ENCODE measurements at places on chromosomes 12 and 14.

DNA sequence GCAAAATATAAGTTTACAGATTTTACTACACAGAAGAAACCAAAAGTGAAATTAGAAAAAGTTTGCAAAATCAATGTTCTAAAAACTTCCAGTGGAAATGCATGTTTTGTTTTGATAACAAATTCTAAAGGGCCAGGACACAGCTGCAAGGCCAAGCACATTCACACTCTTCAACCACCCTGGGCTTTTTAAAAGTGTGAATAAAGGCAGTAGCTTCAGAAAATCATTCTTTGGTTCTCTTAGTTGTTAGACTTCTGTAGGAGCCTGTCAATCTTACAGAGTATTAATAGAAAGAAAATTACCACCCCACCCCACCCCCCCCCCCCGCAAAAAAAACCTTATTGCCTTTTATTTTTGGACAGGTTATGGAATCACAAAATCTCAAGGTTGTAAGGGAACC is 105.2 kb upstream of the EGLN3 start:
- DNase-seq = no peak

GRCh38 chr12:1698720-1699119 is 7.8 kb downstream of the ADIPOR2 start:
- DNase-seq = no peak

- no peak for DNase-seq
Observed at GRCh38 chr14:45610318-45610717, 357.3 kb upstream of the MIS18BP1 start.

GRCh38 chr14:53306267-53306721 is 153.2 kb upstream of the DDHD1 start:
- peak; percentile 83 for DNase-seq

- DNase-seq = no peak
Observed at GRCh38 chr12:83084516-83085234, 398.0 kb downstream of the TMTC2 start.

- DNase-seq = peak; percentile 85
Observed at GRCh38 chr12:7092229-7092985, at the start of gene C1R. C1R (minus strand) TSS chr12:7092445; CDS start chr12:7092388, 57 bp downstream.

DNA sequence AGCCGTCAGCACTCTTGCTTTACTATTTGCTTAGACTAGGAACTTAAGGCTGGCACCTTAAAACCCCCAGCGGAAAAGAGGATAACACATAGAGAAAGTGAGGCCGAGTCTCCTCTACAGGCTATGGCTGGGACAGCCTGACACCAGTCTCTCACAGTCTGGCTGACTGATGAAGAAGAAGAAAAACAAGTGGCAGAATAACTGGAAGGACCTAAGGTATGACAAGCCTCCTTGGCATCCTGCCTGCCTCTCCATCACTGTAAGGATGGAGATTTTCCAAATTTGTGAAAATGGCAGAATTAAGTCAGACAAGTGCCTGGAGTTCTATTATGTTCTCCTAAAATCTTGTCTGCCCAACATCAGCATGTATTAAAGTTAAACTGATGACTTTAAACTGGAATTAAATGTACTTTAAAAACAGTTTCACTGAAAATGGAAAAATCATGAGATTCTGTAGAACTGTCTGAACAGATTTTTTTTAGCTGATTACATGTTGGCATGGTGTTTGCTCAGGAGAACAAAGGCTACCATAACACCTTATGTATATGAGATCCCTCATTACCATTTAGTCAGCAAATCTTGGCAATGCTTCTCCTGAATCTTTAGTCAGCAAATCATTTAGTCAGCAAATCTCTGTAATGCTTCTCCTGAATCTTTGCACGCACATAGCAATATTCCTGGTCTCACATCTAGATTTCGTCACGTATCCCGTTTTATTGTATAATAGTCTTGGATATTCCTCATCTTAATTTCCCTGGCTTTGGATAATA is 140.3 kb upstream of the AEBP2 start:
- no peak for DNase-seq

GRCh38 chr12:75853626-75854025 is 177.9 kb downstream of the PHLDA1 start:
- no peak for DNase-seq

DNA sequence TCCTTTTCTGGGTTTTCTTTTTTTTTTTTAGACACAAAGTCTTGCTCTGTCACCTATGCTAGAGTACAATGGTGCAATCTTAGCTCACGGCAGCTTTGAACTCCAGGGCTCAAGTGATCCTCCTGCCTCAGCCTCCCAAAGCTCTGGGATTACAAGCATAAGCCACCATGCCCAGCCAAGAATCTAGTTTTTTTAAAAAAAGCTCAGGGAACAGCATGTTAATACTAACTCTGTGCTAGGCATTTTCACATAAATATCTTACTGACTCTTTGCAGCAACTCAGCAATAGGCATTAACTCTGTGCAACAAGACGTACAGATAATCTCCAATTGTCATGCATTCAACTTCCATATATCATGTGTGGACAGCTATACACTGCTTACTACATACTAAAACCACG is 97.4 kb downstream of the LLPH start:
- DNase-seq = no peak

DNA sequence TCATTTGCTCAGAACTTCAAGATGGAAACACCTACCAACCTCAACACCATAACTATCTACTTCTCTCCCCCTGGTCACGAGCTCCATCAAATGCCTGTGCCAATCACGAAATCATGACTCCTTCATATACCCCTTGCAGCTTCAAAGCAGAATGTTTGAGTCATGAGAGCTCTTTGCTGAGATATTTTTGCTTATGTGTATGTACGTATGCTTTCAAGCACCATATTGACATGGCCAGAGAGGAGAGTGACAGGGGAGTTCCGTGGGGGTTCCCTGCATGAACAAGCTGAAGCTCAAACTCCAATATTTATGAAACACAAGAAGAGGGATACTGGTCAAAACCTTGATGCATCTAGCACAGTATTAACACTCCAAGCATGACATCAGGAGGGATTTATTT is 374.4 kb downstream of the DPF3 start:
- no peak for DNase-seq

DNA sequence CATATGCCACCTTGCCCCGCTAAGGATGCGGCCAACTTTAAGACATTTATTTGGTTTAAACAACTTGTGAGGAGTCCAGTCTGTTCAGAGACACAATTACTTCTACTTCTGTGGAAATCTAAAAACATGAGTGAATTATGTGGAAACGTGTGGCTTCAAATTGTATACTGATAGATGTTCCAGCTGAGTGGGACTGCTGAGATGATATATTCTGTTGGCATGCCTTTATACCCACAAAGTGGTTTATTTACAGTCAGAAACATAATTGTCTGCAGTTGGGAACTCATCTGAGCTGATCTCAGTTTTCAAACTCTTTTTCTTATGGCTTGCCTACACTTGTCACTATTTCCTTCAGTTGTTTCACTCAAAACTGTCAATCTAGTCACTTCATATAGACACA is 67.8 kb downstream of the FLRT2 start:
- DNase-seq = no peak

DNA sequence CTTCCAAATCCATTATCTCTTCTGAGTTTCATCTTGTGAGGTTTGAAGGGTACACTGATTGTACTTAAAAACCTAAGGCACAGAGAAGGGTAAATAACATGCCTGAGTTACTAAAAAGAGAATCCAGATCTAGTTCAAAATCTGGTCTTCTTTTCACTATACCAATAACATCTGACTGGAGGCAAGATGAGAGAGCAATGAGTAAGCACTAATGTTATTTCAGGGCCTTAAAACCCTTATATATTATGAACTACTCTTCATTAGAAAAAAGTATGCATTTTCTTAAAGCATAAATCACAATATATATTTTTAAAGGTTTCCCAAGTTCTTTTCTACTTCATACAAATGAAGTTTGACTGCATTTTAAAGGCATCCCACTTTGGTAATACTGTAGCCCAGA is 60.2 kb downstream of the GXYLT1 start:
- DNase-seq = no peak

DNA sequence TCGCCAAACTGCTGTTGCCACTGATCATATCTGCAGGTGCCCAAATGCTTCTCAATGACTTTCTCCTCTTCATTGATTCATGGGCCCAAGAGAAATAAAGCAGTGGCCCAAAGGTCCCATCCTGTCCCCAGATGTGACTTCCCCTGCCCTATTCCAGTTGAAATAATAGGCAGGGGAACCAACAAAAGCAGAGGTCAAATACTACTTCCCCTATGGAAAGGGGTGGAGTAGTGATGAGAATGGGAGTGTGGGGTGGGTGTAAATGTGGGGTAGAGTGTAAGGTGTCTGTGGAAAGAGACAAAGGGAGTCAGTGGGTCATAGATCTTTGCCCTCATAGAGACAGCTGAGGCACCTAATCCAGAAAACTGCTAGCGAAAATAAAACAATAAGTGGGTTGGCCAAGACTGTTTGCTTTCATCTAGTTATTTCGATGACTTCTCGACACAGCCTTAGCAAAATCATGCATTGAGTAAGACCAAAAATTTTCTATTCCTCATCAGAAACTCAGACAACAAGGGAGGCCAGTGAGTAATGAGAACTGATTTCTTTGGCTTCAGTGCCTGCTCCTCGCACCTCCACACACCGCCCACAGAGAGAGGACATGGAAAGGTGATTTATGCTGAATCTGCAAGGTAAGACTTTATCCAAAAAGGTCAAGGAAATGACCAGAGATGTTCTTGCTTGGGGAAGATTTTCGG is 10.9 kb upstream of the IL22 start:
- DNase-seq = no peak

DNA sequence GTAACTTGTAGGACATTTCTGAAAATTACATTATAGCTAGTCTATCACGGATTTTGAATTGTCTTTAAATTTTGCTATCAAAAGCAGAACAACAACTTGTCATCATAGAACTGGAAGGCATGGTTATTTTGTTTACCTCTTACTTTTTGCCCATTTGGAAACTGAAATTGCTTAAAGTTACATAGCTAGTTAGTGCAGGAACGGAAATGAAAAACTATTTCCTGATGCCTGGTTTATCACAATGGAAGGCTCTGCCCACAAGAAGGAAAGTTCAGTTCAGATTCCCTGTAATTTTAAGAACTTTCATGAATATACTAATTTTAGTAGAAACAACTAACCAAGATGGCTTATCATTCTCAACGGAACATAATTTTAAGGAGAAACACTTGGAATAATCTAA is 427.7 kb downstream of the RAD51B start:
- DNase-seq = no peak

GRCh38 chr14:103694572-103695026 is 20.7 kb downstream of the XRCC3 start:
- DNase-seq = no peak

GRCh38 chr14:99320105-99320572 is 48.1 kb upstream of the BCL11B start:
- DNase-seq = no peak

DNA sequence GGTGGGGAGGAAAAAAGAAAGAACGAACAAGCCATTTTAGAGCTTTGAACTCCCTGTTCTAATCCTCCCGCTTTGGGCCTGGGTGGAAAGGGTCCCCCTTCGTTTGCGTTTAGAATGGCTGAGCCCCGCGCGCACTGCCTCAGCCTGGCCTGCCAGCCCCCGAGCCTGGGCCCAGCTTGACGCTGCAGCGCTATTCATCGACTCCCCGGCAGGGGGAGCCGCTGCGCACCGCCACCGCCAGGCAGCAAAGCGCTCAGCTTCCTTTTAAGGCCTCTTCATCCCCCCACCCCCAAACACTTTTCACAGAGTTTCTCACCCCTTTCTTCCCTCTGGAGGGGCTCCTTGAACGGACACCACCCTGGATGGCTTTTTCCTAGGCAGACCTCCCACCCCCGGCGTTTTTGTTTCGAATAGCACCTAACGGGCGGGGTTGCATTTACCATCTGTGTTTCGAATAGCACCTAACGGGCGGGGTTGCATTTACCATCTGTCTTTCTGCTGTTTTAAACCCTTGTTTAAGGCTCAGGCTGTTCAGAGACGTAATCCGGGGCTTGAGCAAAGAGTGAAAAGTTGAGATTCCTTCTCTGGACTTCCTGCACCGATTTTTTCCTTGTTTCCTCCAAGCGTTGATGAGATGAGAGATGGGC is 56.4 kb upstream of the PIWIL1 start:
- DNase-seq = no peak

DNA sequence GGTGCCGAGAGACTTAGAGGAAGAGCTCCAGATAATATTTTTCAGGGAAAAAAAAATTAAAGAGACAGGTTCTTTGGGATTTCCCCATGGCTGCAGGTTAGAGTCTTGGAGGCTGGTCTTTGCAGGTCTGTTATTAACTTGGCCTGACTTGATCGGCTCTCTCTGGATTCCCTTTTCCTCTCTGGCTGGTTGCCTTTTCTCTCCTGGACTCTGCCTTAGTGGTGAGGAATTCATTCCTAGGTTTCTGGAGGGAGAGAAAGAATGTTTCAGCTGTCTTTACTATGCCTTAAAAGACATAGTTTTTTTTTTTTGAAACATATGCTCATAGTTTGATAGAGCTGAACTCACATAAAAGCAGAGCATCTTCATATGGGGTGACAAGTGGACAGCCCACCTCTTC is 336.3 kb downstream of the BMP4 start:
- DNase-seq = peak; percentile 78

GRCh38 chr12:64273527-64274403 is 51.7 kb upstream of the KICS2 start:
- no peak for DNase-seq

- DNase-seq = no peak
Observed at GRCh38 chr14:71137536-71138447, 230.5 kb downstream of the PCNX1 start.

DNA sequence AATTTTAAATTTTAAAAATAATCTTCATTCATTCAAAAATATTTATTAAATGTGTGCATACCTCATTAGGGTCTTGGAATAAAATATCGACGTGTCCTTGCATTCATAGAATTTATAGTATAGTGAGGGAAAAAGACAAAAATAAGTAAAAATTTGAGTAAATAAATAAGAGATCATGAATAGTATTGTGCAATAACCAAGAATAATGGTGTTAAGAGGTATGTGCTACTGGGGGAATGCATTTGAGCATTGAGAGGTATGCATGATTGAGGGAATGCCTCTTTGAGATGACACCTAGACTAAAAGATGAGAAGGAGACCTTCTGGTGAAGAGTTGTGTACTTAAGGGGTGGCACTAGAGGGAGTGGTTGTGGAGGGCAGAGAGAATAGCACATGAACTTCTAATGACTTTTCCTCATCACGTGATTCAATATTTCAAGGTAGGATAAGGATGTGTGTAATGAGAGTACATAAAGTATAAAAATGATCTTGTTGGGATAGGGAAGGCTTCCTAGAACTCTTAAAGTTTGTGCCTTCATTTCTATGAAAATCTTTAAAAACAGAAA is 18.8 kb upstream of the CATSPERB start:
- DNase-seq = no peak

All from left hindlimb (tissue), 1 donor.